ENCODE measurements at places on chromosomes 1 and 21.

DNA sequence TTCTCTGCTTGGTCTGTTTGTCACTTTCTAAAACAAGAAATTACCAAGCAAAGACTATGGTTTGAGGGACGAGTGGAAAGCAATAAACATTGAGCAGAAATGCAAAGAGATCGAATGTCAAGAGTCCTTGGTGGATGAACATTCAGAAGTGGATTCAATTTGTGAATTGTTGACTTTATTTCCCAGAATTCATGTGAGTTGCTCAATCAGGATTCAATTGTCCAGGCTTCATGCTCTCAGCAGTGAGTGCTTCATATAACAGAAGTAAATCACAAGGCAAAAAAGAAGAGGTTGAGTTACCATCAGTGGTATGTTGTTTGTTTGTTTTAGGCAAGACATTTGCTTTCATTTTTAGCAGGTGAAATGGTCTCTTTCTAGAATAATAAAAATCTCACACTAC, 31.9 kb downstream of the NGF start:
- DNase-seq = no peak

GRCh38 chr1:116987256-116987555, 14.4 kb upstream of the CD101 start:
- DNase-seq = no peak

DNA sequence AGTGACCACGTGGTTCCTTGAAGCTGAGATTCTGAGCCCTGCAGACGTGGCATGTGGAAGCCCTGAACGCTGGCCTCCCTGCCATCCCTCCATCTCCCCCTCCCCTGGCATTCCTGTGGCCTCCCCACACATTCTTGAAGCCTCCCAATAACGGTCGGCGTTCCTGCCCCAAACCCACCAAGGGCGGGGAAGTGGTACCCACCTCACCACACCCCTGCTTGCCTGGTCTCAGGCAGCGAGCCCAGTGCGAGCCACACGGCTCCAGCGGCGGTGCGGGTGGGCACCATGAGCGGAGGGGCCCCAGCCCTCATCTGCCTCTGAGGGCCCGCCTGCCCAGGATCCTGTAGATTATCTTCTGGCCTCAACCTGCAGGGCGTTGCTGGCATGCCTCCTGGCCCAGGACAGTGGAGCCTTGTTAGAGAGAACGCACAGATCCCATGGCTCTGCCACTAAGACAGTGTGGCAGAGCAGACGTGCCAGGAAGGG, 20.6 kb upstream of the PRELP start:
- no peak for DNase-seq

- no peak for DNase-seq
Measured at GRCh38 chr1:179632868-179633267, 41.2 kb downstream of the TDRD5 start.

DNA sequence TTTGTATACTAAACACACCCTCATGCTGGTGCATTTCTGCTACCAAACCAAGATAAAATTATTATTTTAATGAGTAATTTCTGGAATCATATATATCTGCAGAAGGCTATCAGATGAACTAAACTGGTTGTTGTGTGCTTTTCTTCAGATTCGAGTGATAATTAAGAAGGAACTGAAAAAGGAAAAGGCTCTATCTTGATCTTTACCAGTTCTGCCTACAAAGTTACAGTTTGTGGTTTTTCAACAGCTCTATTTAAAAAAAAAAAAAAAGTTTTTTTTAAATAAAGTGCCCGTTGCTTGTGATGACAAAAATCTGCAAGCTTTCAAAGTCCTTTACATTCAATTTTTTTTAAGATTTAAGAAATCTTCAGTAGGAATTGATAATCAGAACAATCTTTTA, 13.6 kb downstream of the DENND1B start:
- no peak for DNase-seq

DNA sequence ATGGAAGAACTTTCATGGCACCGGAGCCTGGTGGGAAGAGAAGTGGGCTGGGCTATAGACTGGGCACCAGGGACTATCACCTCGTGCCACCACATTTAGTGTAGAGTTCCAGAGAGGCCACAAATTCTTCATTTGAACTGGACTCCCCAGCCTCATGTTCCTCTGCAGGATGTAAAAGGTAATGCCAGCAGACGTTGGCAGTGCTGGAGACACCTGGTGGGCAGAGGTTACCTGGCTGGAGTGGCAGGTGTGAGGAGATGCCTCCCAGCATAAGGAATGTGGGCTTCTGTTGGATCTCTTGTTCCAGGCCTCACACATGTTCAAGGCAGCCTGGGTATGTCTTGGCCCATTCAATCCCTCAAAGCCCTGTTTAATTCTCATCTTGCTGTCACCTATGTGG, 35.2 kb downstream of the TEX35 start:
- DNase-seq = no peak

GRCh38 chr1:109704173-109704572, 7.9 kb upstream of the GSTM5 start:
- no peak for DNase-seq

DNA sequence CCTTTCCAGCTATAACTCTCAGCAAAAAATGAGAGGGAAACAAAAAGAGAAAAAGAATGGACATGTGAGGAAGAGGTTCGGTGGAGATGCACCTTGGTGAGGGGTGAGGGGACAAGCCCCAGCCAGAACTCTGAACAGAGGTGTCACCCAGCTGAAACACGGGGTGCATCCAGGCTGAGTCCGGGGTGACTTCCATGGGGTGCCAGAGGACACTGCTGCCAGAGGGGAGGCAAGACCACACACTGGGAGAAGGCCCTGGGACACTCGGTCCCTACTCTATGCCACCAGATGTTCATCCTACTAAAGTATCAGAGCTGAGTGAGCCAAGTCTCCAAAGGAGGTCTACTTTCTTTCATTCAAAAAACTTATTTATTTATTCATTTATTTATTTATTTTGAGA, 36.1 kb upstream of the PPP1R15B start:
- no peak for DNase-seq

DNA sequence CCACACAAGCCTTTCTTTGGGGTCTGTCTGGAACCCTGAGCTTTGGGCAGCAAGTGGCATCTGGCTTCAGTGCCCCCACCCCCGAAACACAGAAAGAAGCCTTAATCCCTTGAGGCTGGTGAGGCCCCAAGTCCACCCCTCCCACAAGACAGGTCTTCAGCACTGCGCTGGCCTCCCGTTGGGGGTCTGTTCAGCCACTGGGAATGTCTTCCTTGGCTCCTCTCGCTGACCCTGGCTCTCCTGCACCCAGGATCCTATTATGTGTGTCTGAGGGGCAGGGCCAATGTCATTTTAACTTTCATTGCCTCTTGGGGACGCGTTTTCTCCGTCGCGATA, 26.9 kb downstream of the ATP8B2 start:
- DNase-seq = no peak

GRCh38 chr1:66351913-66352312, 182.0 kb upstream of the SGIP1 start:
- DNase-seq = no peak

- DNase-seq = no peak
Measured at GRCh38 chr1:193087893-193088292, 17.3 kb downstream of the GLRX2 start.

DNA sequence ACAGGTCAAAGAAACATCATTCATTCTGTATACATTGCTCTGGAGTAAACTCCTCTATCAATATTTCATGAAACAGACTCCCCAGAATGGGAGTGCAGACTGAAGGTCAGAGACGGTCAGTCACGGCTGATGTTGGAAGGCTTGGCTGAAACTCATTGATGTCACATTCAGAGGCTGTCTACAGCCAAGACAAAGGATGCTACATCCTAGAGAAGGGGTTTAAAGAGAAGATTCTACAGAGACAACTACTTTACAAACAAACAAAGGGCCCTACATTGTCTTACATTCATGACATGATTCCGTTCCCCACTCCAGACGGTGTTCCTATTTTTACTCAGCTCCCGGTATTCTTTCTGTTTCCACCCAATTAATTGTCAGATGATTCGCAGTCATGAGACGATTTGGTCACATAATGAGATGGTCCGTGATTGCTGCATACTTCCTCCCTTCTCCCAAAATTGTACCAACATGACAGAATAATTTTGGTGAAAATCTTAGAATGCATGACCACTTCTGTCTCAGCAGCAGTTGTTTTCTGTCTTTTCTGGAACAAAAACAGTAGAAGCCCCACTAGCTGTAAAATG, 73.8 kb upstream of the VAV3 start:
- no peak for DNase-seq

- DNase-seq = no peak
Measured at GRCh38 chr1:53618500-53619366, 120.2 kb downstream of the GLIS1 start.
